ENCODE measurements at places on chromosomes 16 and 17.

GRCh38 chr17:56708220-56708558, 114.7 kb downstream of the NOG start:
- no peak for DNase-seq

DNA sequence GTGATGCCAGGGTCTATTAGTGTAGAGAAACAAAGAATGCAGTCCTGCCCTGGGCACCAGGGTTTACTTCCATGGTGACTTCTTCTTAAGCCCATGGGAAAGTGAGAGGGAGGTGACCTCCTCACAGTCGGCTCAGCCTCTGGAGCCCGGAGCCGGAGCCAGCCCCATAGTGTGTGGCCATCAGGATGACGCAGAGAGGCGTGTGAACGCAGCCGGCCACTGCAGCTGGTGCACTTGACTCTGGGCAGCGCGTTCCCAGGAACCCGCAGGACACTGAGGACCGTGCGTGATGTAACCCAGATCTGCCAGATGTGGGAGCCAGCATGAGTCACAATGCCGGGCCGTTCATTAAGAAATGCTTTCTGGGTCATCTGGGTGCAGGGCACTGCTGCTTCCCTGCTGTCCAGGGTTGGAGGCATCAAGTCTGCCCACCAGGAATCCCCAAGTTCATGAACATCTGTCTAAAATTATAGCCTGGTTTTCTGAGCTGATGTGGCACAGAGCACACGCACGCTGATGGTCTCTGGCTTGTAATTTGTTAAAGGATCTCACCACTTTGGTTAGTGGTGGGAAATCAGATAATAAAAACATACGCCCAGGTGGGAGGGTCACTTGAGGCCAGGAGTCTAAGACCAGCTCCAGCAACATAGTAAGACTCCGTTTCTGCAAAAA, 114.1 kb downstream of the PITPNC1 start:
- no peak for DNase-seq

DNA sequence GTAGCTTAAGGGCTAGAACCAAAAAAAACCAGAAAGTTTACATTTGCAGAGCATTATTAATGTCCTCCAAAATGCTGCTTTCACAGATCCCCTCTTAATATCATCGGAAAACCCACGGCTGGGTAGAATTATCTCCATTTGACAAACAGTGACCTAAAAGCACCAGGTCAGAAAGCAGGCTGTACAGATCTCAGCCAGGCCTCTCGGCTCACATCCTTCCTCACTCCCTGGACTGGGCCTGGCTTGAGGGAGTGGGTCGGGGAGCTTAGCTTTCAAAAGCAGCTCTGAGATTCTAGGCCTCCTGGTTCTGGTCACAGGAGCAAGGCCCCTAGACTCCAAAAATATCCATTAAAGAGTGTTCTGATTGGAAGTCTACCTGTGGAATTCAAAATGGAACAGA, 9.1 kb upstream of the SLC12A3 start:
- DNase-seq: no peak

DNA sequence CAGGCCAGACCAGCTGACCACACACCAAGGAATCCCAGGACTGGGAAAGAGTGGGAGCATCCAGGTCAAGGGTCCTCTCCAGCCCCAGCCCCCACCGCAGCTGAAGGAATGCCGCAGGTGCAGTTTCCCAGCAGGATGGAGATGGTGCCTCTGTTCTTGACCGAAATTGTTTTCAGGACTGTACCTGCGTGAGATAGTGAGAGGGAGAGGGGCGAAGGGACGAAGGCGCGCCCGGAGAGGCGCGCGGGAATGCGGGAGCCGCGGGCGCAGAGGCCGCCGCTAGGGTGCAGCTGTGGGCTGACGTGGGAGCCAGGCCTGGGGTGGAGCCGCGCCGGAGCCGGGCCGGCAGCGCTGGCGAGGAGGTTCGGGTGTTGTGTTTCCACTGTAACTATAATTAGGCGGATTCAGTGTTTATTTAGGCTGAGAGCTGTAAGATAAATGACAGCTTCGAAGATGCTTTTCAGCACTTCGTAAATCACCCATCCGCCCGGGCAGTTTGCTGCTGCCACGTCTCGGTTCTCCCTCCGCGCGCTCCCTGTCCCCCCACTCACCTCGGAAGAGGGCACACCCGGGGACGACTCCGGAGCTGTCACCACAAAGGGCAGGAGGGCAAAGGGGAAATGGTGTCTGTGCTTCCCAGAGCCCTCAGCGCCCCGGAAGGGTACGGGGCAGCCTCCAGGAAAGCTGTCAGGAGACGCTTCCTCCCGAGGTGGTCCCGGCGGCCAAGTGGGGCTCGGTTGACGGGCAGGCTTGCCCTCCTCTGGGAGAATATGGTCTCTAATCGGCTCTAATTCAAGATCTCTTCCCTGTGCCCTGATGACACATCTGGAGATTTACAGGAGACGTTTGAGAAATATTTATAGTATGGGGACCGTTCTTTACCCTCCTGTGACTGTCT, 38.2 kb downstream of the HOXB1 start:
- DNase-seq: peak; percentile 31

DNA sequence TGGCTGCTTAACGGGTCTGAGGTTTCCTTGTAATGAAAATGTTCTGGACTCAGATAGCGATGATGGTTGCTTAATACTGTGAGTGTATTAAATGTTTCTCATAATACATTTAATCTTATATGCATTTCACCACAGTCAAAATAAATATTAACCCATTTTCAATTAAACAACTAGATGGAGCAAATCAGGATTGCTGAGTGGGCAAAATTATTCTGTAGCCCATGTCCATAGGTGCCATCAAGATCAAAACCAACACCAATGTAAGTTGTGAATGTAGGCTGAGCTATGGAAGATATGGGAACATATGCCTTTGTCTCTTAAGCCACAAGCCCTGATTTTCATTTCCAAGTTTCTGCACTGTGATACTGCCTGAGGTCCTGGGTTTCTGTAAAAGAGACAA, 572.6 kb upstream of the EEF2KMT start:
- no peak for DNase-seq

GRCh38 chr16:74111456-74111982, 185.1 kb upstream of the PSMD7 start:
- DNase-seq: no peak

DNA sequence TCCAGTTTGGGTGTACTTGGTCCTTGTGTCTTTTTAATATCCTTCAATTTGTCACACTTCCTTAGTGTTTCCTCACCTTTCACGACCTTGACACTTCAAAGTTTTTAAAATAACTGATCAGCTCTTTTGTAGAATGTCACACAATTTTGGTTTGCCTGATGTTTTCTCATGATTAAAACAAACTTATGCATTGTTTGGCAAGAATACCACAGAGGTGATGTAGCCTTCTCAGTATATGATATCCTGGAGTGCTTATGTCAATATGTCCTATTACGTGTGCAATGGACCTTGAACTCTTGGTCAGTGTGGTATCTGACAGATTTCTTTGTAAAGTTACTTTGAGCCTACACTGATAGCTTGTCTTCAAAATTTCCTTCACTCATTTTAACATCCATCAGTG, 297.4 kb downstream of the CNTNAP4 start:
- no peak for DNase-seq

- DNase-seq: no peak
Observed at GRCh38 chr17:44575403-44575802, 18.1 kb downstream of the FZD2 start.

DNA sequence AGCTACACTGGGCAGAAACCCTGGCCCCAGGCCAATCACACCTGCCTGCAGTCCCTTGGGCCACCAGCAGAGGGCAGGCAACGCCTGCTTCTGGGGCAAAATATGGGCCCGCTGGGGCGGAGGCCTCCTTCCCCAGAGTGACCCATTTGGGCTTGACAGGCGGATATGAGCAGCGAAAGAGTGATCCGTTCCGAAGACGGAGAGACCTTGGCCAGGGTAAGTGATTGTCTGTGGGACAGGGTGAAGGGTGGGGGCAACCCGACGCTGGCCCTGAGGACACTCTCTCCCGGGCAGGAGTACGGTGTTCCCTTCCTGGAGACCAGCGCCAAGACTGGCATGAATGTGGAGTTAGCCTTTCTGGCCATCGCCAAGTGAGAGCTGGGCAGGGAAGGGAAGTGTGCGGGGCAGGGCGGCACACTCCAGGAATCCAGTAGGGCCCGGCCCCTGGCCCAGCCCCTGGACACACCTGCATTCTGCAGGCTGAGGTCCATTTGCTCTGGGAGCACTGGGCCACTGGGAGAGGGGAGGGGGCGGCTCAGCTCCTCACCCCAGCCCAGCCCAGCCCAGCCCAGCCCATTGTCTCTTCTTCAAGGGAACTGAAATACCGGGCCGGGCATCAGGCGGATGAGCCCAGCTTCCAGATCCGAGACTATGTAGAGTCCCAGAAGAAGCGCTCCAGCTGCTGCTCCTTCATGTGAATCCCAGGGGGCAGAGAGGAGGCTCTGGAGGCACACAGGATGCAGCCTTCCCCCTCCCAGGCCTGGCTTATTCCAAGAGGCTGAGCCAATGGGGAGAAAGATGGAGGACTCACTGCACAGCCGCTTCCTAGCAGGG, 3.5 kb upstream of the NHERF1 start:
- peak; percentile 70 for DNase-seq

DNA sequence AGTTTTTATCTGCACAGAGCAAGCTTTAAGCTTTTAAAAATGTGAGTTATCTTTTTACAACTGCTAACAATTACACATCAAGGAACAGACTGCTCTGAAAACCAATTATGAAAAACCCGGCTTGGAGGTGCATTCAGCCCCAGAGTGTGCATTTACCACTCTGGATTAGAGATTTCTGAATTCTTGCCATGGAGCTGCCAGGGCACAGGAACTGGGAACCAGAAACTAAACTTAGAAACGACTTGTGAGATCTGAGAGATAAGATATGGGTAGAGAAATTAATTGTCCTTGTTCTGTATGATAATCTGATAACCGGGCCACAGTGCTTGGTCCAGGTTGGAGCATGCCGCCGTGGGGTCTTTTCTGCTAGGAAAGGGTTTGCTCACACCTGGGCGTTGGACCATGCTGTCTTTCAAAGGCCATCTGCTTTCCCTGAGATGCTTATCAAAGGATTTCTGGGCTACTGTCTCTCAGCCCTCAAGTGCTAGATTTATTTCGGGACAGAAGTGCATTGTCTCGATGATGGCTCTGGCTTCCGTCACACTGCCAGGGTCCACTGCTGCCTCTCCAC, 210.0 kb downstream of the MAF start:
- no peak for DNase-seq

- DNase-seq: no peak
Observed at GRCh38 chr17:58783380-58783779, 27.7 kb downstream of the PPM1E start.

- no peak for DNase-seq
Observed at GRCh38 chr16:59236804-59237458, 502.8 kb upstream of the GOT2 start.

DNA sequence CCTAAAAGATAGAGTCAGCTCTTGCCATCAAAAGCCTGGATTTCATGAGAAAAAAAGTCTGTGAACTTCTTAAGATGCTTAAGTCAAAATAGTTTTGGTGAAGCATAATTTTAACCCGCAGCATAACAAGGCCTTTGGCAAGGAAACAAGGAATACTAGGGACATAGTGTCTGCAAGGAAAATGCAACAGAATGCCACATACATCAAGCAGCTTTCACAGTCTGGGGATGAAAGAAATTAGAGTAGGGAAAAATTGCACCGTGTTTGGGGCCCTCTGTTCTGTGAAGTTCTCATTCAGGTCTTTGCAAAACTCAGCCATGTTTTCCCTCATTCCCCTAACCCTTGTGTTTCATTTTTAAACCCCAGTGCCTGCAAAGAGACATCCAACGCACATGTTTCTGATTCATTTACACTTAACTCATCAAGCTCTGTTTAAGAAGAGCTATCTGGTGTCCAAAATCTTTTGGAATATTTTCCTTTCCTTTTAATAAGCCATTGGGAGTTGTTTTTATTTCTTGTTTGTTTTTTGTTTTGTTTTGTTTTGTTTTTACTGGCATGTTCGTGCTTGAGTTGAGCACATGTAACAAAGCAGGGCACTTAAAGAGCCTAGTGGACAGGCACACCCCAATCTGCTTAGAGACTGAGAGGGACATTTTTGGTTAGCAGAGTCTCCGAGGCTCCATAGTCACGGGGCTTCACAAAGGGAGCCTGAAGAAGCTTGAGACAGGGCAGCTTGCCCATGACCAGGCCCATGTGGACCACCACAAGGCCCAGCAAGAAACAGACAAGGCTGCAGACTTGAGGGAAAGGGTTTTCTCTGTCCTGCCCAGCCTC, 116.5 kb downstream of the ANKFN1 start:
- DNase-seq: no peak

DNA sequence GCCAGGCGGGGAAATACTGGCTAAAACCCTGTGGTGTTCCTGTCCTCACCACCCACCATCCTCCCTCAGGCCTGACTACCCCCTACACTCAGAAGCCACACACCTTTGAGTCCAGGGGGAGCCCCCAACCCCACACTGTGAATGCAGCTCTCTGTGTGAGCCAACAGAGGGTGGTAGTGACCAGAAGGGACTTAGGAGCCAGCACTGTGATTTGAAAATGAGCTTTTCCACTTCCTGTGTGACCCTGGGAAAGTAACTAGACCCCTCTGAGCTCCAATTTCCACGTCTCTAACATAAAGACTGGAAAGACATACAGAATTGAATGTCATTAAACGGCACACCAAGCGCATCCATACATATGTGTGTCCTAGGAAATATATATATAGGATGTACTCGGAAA, 58.7 kb downstream of the SDK2 start:
- DNase-seq: no peak

- DNase-seq: peak; percentile 50
Observed at GRCh38 chr16:4660454-4661007, 32.8 kb upstream of the NUDT16L1 start.

GRCh38 chr17:49896222-49896621, 48.4 kb upstream of the TAC4 start:
- DNase-seq: no peak

- no peak for DNase-seq
Observed at GRCh38 chr17:48882272-48882671, 10.3 kb upstream of the ATP5MC1 start.

GRCh38 chr16:21226749-21227148, 6.8 kb upstream of the ANKS4B start:
- DNase-seq: no peak

- DNase-seq: no peak
Observed at GRCh38 chr17:69947027-69947759, 127.8 kb upstream of the KCNJ16 start.

- DNase-seq: no peak
Observed at GRCh38 chr16:75065149-75065505, 51.5 kb downstream of the LDHD start.

- no peak for DNase-seq
Observed at GRCh38 chr16:71917900-71918299, 22.6 kb downstream of the IST1 start.
